GOT3 (cell line): ENCODE measurements at places on chromosomes 6 and 20.

GRCh38 chr6:42304053-42304712 lies 86.5 kb upstream of the MRPS10 start:
- DNase-seq, result no peak

DNA sequence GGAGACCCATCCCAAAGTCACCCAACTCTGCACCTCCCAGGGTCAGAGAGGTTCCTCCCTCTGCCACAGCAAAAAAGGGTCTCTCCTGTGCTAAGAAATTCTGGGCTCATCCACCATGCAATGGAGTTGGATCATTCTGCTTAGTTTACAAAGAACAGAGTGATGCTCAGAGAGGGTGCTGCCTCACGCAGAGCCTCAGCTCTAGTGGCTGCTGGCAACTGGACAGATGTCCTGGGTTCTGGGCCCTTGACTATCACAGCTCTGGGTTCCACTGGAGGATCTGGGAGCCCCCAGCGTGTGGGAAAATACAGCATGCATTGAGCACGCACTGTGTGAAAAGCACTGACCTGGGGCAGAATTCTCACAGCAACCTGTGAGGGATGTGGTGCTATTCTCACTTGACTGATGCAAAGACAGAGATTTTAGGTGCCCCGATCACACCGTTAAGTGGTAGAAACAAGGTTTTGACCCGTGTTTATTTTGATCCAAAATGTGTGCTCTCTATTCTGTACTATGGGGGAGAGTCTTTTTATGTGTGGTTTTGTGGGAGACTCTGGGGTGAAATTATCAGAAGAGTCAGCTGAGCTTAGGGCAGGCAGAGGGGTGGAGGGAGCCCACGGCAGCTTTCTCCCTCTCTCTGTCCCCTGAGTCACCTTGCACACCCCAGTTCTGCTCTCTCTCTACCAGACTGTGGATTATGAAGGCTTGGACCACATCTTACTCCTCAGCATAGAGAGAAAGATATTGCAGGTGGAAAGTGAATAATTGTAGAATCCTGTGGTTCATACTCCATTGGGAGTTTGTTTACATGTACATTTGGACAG lies 19.9 kb downstream of the TREML4 start:
- no peak for DNase-seq

DNA sequence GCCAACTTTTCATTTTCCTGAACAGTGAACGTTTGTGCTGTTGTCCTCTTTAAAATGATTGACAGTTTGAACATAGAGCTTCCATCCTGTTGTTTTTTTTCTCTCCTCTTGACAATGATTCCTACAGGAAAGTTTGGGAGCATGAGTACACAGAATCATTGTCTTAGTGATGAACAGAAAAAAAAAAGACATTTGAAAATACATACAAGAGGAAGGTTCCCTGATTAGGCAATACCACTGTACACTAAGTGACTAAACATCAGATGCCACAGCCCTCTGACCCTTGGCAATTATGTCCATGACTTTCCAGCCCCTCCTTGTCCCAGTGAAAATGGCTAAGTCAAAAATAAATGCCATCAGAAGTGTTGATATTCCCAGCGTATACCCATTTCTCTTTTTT lies 71.5 kb downstream of the RTN4IP1 start:
- DNase-seq, result no peak

DNA sequence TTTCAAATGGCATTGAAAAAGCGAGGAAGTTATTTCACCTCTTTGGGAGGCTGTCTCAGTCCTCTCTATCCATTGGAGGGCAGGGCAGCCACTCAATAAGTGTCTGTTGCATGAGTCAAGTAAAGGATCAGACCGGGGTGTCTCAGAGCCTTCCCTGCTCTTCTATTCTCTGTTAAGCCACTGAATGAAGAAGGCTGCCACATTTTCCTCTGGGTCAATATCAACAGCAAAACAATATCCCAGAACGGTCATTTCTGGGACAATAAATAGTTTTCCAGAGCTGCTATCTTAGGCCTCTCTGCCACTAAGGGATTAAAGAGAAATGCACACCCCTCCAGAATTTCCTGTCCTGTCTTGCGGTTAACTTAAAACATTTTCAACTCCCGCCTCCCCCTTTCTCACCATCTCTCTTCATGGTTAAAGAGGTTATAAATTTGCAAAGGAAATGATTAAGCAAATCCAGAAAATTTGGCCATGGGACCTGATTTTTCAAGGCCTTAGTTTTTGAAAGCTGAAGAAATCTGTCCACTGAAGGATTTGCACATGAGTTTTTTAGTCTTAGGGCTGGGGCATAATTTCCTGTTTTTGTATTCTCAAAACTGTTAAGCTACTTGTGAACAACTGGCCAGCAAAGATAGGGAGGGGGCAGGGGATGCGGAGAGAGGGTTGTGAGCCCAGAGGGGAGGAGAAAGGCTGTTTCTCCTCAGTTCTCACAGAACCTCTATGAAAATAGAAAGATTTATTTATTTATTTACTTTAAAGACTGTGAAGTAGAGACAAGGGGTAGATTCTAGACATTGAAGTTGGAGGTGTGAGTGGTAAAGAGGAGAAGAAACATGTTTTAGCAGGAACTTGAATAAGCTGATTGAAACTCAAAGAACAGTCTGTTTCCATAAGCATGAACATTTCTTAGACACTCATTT lies 135.7 kb downstream of the BCAS1 start:
- DNase-seq, result no peak

DNA sequence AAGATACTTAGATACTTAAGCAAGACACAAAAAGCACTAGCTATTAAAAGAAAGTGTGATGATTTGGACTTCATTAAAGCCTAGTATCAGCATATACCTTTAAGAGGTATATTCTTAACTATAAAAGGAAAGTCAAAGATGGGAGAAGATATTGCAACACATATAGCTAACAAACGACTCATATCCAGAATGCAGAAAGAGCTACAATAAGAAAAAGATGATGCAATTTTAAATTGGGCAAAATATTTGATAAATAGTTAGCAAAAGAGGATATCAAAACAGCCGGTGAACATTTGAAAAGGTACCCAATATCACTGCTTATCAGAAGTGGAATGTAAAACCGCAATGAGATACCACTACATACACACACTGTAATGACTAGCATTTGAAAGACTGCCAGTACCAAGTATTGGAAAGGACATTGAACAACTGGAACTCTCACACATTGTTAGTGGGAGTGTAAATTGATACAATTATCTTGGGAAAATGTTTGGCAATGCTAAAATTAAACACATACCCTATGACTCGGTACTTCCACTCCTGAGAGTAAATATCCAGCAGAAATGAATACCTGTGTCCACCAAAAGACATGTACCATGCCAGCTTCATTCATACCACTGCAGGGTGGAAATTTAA lies 25.7 kb downstream of the MUC22 start:
- no peak for DNase-seq

- no peak for DNase-seq
Observed at GRCh38 chr6:144744720-144745119, 459.6 kb downstream of the UTRN start.

GRCh38 chr20:62740286-62741141 lies 31.9 kb downstream of the NTSR1 start:
- DNase-seq, result peak; percentile 88

DNA sequence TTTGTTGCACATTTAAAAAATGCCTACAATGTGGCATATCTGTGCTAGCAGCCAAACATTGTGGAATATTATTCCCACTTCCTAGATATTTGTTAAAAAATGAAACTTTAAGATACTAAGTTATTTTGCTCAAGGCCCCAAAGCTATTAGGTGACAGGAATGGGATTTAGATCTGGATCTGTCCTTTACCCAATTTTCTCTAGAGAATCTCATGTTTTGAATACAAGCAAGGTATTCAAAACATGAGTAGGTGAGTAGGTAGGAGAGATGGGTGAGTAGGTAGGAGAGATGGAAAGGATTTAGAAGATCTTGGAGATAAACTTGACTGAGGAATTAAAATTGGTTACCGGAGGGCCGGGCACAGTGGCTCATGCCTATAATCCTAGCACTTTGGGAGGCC lies 61.2 kb upstream of the AKIRIN2 start:
- no peak for DNase-seq

- no peak for DNase-seq
Observed at GRCh38 chr6:90192857-90193256, 103.8 kb downstream of the BACH2 start.

DNA sequence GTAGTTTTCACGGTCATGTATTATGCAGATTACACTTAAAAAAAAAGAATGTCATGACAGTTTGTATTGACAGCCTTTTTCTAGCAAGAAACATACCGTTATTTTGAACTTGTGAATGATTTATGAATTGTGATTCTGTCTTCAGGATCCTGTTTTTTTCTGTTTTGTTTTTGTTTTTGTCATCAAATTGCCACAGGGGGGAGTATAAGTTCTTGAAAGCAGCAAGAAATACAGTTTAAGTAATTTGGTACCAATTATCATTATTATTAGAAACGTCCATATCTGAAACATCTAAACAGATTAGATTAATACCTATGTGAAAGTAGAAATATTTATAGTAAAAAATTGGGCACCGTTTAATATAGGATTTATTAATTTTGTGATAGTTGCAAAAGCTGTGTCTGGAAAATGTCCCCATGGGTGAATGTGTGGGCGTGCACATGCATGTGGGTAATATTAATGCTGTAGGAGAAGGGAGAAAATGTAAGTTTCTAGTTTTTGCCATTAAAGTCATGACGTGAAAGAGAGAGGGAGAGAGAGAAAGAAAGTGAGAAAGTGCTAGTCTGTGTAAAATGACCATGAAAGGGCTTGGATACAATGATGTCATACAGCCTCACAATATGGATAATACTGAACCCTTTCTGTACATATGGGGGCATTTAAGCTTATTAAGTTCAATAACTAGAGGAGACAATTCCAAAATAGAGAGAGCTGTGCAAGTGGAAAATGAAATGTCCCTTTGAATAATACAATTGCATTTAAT lies 9.4 kb upstream of the CCN2 start:
- no peak for DNase-seq

DNA sequence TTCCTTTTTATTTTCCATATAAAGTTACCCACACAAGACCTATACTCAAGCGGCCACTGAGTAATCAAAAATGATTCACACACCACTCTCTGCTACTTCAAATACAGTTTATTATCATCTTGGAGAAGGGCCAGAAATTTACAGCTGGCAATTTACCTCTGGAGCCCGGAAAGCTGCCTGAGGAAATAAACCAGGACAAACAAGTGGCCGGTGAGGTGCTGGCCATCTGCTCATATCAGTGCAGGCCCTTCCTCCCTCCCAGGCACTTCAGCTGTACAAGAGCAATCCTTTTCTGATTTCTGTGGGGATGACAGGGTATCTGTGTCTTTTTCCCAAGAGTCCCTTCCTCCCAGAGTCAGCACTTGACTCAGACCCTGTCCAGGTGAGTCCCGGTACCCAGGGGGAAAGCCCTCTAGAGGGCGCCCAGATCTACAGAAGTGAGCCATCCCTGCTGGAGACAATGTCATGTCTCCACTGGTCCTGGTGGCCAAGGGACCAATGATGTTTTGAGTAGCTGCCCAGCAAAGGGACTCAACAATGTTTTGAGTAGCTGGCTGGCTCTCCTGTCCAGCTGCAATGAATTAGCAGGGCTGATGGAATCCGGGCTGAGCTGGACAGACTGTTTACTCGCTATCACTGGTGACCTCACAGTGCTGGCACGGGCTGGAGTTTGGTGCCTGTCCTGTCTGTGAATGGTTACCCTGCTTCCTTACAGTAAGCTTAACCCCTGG lies 23.6 kb downstream of the LRP11 start:
- DNase-seq, result no peak

DNA sequence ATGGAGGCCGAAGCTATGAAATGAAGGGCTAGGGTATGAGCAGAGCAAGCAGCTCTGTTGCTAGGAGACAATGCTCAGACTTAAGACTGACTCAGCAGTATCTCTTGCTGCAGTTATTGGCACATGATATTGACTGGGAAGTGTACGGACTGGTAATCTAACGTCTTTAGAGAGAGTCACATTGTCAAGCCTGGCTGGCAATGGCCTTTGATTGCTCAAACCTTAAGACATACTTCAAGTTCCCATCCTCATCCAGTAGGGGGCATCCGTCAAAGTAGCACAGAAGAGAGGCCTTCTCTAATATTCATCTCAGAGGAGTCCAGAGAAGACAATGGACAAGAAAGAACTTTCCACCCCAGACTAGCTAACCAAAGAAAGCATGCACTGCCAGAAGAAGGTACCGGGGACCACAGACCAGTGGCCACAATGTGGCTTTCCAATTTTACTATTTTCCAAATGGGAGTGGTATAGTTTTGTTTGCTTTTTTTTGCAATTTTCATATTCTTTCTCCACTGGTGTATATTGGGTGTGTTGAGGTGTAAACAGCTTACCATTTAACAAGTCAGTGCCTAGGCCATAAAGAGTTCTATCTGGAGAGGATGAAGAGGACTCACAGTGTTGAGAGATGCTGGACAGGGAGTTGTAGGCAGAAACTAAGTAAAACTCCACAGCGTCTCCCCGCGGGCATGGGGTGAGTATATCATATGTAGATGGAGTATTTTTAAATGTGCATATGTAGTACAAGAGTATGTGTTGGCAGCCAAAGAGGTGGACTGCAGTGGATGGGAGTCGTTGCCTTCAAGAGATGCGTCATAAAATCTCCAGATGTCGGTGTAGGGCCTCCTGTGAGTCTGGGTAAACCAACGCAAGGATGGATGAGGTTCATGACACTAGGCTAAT lies 36.7 kb downstream of the LRFN2 start:
- no peak for DNase-seq

DNA sequence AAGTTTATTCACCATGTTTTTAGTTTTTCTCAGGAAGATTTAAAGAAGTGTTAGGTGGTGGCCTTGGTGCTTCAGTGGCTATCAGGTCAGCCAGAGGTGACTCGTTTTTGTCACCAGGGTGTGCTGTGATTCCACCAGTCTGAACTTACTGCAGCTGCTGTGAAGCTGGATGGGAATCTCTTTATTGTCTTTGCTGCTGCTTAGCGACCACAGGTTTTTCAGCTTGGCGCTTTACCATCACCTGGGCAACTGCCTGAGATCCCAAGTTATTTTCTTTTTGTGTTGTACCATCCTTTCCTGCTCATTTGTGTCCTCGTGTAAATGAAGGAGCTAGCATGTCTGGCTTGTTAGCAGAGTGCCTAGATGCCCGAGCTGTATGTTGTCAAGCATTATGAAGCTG lies 146.9 kb downstream of the MACROD2 start:
- no peak for DNase-seq

DNA sequence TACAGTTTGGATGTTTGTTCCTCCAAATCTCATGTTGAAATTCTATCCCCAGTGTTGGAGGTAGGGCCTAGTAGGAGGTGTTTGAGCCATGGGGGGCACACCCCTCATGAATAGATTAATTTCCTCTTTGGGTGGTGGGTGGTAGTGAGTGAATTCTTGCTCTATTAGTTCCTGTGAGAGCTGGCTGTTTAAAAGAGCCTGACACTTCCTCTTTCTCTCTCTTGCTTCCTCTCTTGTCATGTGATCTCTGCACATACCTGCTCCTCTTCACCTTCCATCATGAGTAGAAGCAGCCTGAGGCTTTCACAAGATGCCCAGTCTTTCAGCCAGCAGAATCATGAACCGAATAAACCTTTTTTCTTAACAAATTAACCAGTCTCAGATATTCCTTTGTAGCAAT lies 340.2 kb upstream of the CHD6 start:
- no peak for DNase-seq
